ENCODE measurements at places on chromosomes 4 and X.

DNA sequence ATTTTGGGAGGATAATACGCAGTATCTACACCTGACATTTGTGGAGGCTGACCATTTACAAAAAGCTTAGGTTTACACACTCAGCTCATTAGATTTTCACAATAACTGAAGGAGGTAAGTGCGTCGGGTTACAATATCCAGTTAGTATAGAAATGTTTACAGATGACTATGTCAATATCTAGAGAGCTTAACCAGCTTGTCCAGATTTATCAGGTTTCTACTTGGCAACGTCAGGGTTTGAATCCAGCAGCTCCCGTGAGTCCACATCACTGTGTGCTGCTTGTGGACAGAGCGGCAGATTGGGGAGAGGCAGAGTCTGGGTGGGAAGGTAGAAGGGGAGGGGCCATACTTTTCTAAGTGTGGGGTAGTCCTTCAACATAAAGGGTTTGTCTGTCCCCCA lies 28.3 kb downstream of the ARHGAP10 start:
- DNase-seq: no peak

- no peak for DNase-seq
Measured at GRCh38 chrX:40845331-40845911, 110.1 kb upstream of the MED14 start.

DNA sequence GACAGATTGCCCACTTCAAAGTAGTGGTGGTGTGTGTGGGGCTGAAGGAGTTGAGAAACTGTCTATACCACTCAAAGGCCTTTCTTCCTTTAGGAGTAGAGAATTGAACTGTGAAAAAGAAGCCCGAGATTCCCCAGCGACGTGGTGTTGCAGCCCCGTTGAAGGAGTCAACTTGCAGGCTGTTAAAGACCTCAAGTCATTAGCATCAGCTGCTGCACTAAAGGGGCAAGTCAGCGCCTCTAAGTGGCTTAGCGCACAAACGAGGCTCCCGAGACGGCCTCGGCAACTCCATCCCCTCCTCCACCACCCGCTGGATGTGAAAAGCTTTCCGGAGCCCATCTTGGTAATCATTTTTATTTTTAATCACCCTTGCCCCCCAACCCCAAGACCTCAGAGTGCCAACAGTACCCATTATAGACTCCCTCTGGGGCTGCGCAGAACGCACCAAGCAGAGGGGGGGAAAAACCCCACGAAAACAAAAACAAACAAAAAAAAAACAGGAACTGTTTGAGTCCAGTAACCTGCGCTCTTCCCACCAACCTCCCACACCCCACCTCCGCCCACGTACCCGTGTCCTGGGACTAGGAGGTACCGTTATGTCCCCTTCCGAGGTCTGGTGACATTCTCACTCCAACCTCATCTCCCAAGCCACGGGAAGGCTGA lies 913 bp upstream of the PRDM8 start:
- DNase-seq: no peak

DNA sequence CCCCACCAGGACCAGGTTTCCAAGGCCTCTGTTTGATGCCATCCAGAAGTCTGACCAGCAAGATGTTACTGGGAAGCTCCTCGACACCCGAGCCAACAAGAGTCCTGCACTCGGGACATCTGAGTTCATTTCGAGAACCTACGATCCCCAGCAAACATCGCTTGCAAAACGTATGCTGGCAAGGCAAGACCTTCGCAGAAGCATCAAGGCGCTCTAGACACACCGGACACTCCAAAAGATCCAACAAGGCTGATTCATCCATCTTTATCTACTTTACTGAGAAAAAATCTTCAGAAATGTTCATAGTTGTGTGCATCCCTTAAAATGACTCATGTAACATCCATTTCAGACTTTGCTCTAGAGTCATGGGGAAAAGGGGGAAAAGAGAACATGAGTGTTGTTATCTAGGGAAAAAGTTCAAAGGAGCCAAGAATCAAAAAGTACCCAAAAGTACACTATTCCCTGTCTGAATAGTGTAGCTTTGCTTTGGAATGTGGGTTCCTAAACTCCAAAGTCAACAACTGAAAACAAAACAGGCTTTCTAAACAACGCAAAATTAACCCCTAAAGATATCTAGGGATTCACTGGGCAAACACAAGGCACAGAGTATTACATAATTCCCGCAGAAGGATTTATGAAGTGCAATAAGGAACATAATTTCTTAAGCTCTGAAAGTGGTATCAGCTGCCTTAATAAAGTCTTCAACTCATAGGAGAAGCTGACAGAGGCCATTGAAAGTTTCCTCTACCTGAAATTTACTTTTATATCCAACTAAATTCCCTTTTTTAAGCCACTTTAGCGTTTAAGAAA lies 1.6 kb downstream of the SH3RF1 start:
- no peak for DNase-seq

DNA sequence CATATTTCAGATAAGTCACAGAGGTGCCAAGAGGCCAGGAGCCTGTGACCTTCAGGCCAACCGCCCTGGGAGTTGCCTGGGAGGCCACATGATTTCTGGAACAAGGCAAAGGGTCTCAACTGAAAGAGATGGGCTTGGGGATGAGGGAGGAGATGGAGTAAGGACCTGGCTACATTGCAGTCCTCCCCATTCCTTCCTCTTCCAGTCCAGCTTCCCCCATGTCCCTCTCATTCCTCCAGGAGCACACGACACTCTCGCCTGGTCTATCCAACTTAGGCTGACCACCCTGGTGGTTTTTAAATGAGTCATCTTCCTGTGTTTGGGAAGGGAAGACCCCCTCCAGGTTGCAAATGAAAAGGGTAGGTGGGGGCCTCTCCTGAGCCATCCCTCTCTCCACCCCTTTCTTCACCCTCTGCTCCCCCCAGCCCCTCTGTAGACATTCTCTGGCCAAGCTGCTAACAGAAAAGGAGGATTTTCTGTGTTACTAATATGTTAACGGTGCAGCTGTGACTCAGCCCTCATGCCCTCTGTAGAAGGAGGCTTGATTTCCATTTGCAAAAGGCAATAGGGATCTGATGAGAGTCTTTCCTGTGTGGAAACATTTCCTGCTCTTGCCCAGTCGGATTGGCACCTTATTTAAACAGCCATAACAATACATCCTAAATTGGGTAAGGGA lies 79.2 kb downstream of the RTL5 start:
- DNase-seq: no peak

GRCh38 chrX:149151805-149152757 lies 353.0 kb downstream of the IDS start:
- no peak for DNase-seq

DNA sequence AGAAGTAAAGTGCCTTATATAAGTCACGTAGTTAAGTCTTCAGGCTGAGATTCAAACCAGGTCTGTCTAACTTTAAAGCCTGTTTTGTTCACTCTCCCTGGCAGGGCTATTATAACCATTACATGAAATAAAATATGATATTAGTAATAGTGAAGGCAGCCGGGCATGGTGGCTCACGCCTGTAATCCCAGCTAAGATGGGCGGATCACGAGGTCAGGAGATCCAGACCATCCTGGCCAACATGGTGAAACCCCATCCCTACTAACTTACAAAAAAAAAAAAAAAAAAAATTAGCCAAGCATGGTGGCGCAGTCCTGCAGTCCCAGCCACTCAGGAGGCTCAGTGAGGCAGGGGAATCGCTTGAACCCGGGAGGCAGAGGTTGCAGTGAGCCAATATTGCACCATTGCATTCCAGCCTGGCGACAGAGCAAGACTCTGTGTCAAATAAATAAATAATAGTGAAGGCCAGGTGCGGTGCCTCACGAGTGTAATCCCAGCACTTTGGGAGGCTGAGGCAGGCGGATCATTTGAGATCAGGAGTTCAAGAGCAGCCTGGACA lies 22.1 kb upstream of the SOWAHD start:
- no peak for DNase-seq

- DNase-seq: no peak
Measured at GRCh38 chr4:108979759-108980158, 216.9 kb upstream of the ETNPPL start.

DNA sequence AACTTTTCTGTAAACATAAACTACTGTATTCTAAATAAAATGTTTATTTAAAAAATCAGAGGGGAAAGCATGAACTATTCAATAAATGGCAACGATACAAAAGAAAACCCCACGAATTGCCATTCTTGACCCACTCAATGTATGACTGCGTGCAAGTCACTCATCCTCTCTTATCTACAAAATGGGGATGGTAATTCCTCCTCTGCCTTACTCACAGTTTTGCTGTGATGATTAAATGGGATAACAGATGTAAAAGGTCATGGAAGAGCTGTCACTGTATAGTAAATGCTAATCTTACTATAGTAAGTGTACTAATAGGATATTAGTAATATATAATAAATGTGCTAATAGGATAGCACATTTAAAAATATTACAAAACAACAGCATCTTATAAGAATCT lies 173.4 kb downstream of the SCFD2 start:
- no peak for DNase-seq

DNA sequence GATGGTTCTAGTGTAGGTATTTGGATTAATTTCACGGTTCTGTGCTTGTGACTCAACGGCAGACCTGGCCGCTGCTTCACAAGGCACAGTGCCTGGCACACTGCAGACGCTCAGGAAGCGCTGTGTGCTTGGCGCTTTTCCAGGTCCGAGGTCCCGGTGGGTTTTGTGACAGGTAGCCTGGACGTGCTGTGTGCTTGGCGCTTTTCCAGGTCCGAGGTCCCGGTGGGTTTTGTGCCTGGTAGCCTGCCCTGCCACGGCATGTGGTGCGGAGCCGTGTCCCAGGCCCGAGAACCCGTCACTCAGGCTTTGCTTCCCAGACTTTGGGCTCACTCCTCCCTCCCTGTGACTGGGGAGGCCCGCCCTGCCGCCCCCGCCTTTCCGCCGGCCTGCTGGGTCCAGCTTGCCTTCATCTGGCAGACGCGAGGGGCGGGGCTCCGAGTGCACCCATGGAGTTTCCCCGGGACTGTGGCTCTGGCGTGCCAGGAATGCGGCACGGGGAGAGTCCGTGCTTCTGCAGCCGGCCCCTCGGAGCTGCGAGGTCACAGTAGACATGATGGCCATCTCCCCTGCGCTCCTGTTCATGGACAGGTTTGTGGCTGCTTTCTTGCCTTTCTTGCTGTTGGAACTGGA lies 44.2 kb downstream of the TBC1D14 start:
- DNase-seq: no peak

- DNase-seq: peak; percentile 4
Measured at GRCh38 chrX:101759000-101759399, 99.3 kb upstream of the ARMCX2 start.

- DNase-seq: no peak
Measured at GRCh38 chr4:54372951-54373350, 143.9 kb downstream of the PDGFRA start.

GRCh38 chr4:177301126-177301639 lies 8.5 kb upstream of the NEIL3 start:
- no peak for DNase-seq

DNA sequence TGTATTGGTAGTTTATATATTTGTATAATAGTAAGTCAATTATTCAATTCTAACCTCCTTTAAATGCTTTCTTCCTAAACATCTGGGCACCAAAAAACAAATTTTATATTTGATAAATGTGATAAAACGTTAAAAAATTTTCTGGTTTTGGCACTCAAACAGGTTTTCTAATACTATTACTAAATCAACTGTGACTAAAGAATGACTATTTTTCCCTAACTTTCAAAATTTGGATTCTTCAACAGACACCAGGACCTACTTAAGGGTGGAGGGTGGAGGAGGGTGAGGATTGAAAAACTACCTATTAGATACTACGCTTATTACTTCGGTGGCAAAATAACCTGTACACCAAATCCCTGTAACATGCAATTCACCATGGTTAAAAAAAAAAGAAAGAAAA lies 555.5 kb downstream of the IL15 start:
- no peak for DNase-seq

DNA sequence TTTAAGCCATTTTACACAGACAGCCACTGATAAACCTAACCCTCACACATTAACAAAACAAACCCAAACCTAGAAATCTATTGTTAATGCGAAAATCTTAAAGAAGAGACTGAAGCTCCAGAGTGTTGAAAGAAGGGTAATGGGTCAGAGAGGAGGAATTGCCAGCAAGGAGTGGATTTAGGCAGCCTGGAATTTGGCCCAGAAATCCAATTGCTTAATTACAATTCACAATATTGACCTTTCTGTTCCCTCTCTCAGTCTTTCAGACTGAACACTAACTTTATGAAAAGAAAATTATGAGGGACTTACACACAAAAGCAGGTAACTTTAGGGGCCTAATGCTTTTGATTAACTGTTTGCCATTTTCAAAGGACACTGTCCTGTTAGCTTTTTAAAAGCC lies 185.2 kb upstream of the GPC4 start:
- no peak for DNase-seq

DNA sequence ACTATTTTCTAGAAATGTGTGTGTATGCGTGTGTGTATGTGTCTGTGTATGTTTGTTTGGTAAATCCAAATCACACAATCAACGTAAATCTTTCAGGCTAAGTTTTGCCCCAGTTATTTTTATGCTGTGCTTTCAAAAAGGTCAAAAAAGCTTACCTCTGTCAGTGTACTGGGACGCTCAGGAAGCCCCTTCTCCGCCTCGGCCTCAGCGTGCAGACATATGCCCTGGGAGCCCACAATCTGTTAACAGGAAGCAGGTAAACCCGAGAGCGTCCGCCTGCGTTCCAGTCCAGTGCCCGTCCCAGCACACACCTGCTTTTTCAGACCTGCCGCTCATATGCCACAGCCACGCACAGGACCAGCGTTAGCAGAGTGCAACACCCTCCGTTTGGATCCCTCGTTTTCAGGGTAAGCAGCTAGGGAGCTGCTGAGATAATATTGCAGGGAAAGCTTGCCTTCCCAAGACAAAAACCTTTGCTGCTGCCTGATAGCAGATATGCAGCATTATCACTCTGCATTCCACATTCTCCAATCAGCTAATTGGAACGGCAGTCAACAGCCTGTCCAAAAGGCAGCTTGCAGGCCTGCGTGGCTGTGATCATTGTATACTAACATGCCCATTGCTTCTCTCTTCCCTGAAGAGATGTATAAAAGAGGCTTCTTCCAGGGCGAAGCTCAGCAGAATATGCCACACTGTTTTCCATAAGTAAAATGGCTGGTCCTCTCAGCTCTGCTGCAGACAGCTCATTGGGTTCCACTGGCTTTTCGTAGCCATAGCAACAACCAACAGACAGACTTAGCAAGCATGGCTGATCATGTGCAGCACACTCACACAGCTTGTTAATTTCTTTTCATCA lies at the start of gene SORBS2:
TSS of gene SORBS2 (minus strand) at position 686 of the 856 bp plus-strand sequence. CDS start 121,623 bp downstream, outside the sequence.
- DNase-seq: no peak

GRCh38 chr4:143559757-143560147 lies 46.2 kb downstream of the SMARCA5 start:
- DNase-seq: no peak

GRCh38 chr4:184021389-184021788 lies 116.3 kb downstream of the STOX2 start:
- DNase-seq: no peak

GRCh38 chr4:683247-683897 lies 5.6 kb downstream of the SLC49A3 start:
- DNase-seq: no peak
